Mucosa of gallbladder (tissue), 1 donor: ENCODE measurements at places on chromosomes 3 and 15. TPM values are rescaled to one million over a fixed set of nuclear protein-coding genes. Genes with fewer than 3 reads are reported as not detected.

- no peak for DNase-seq
These were observed 14.3 kb downstream of the CPN2 start for GRCh38 chr3:194336601-194337355.

DNA sequence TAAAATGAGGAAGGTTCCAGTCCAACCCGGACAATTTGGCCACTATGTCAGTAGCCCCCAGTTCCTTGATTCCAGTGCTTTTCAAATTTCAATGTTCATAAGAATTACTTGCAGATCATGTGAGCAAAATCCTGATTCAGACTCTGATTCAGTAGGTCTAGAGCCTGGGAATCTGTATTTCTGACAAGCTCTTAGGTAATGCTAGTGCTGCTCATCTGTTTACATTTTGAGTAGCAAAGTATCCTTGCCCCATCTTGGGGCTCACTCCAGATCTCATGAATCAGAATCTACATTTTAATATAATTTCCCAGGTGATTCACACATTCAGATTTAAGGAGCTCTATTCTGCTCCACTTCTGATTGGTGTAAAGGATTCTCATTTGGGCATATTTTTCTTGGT, 142.0 kb downstream of the NAALADL2 start:
- DNase-seq: no peak

GRCh38 chr3:192929755-192930547, 12.3 kb upstream of the MB21D2 start:
- no peak for DNase-seq

DNA sequence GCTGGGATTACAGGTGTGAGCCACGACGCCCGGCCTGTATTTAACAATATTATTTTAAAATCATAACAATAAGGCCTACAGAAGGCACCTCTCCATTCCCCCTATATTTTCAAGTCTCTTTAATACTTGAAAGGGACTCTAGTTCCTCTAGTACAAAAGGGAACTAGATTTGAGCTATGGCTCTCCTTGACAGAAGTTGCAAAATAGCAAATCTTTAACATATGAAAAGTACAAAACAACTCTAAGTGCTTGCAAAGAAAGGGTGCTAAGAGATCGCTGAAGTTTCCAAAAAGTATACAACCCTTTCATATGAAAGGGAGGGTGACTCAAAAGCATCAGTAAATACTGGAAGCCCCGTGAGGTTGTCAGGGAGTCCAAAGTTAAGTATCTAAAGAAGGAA, 23.8 kb downstream of the AP3S2 start:
- DNase-seq: no peak

DNA sequence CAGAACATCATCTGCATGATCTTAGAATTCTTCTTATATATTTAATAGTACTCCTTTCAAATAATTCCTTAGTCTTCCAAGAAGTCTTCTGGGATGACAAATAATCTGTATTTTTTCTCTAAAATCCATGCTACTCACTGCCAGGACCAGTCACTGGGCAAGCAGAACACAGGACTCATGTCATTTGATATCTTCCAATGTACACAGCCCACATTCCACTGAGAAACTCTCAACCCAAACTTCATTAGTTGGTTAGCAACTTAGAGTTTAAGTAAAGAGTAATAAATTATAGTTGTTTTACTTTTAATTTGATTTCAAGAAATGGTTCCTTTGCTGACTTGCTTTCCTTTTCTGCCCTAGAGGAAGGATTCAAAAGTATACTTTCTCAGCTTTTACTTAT, 317.0 kb downstream of the VGLL3 start:
- no peak for DNase-seq

LRRC58 gene
- total RNA-seq: 16.6 TPM

TLR9 gene
- 1.4 TPM for total RNA-seq
